ENCODE measurements at places on chromosomes 7 and 10. TPM values are rescaled to one million over a fixed set of nuclear protein-coding genes. Genes with fewer than 3 reads are reported as not detected.

DNA sequence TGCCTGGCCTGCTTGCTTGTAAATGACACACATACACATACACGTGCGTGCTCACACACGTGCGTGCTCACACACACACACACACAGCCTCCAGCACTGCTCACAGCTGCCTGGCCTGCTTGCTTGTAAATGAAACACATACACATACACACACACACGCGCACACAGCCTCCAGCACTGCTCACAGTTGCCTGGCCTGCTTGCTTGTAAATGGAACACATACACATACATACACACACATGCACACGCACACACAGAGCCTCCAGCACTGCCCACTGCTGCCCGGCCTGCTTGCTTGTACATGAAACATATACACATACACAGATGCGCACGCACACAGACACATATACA lies 397.2 kb downstream of the PLXNA4 start:
- DNase-seq = no peak

GRCh38 chr7:6578114-6579084 lies 1.1 kb downstream of the ZDHHC4 start:
- no peak for DNase-seq

DNA sequence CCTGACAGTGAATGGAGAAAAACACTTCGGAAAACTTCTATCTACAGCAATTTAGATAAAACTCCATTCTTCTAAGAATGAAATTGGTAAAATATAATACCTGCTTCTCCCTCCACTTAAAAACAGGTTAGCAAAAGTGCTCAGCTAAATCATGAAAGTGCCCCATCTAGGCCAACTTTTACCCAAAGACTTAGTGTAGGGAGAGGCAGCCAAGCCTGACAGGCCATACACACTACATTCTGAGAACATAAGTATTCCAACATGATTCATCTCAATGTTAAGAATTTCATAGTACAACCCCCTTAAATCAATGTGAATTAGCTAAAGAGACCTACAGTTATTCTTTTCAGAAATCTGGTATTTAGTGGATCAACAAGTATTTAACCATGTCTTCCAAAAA lies 7.2 kb downstream of the FAM3C start:
- DNase-seq = no peak

SRRM3 gene
- 5.9 TPM for total RNA-seq

DNA sequence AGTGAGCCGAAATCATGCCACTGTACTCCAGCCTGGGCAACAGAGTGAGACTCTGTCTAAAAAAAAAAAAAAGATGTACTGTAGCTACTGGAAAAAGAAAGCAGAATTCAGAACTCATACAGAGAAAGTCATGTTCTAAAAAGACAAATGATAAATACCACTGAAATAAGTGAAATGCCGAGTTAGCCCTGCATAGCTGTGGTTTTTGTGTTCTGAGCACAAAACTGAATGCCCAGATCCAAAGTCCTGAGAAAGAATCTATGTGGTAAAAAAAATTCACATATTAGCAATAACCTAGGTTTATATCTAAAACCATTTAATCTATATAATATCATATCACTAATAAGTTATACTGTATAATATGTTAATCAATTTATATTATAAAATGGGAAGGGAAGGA lies 29.3 kb upstream of the HECW1 start:
- DNase-seq = no peak

- DNase-seq = no peak
Measured at GRCh38 chr10:32433542-32433941, 12.4 kb upstream of the CCDC7 start.

DNA sequence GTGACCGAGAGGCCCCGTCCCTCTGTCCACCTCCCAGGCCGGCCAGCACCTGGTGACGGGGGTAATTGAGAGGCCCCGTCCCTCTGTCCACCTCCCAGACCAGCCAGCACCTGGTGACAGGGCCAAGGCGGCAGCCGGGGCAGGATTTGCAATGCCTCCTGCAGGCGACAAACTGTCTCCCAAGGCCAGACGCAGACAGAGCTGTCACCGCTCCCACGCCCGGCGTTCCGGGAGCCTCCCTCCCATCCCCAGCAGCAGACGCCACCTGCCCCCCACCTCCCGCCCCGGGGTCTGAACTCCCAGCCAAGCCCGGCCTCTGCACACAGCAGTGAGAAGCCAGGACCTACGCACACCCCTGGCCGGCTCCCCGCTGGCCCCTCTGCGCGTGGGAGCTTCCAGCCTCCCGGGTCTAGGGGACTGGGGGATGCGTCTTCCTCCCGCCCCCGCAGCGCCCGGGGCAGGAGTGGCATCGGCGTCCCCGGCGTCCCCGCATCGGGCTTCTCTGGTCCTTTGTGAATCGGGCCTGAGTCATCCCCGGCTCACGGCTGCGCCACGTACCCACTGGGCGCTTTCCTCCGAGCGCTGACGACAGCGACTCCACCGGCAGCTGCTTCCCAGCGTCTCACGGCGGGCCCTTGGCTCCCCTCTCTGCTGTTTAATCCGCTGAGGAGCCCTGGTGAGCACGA lies 95.1 kb upstream of the DIP2C start:
- DNase-seq = peak; percentile 93

GIGYF1 gene
- total RNA-seq = 36.0 TPM

DNA sequence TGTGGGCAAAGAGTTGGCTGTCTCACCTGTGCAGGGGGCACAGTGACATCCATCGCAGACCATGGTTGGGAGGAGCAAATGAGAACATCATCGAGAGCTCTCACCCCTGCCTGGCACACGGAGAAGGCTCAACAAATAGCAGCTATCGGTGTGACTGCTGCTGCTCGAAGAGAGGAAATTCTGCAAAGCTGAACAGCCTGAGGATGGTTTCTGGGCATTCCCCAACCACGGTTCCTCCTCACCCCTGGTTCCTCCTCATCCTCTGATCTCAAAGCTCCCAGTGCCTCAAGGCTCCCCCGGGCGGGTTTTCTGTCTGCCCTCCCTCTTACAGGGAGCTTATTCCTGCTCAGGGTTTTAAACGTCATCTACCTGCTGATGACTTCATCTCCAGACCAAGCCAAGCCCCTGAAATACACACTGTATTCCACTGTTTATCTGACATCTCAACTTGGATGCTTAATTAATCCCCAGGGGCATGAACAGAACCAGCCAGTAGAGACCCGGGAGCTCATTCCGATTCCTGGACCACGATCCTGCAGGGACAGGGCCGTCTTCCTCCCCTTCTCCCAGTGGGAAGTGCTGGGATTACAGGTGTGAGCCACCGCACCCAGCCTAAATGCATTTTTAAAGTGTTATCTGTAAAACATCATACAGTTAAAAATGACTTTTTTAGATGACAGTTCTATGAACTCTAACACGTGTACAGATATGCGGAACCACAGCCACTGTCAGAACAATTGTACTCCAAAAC lies 19.5 kb upstream of the NOM1 start:
- no peak for DNase-seq

GRCh38 chr10:20931156-20931795 lies 34.2 kb upstream of the NEBL start:
- no peak for DNase-seq

- DNase-seq = no peak
Measured at GRCh38 chr10:2852574-2853323, 214.6 kb upstream of the PFKP start.

DNA sequence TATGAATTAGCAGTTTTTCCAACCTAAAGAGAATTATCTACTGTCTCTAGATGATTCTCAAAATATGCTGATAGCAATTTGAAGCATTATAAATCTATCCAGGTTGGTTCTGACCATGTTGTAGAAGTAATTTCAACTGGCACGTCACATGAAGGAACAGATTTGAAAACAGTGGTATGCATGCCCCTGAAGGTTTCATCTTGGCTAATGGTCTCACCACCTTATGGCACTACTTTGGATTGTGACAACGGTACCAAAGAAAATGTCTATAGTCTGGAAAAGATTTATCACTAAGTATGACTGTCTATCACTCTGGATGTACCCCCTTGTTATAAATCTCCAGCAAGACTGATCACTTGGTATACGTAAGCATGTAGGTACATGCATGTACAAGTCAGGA lies 723.1 kb upstream of the GALNT17 start:
- no peak for DNase-seq
